Kidney (tissue), 22 donors: ENCODE measurements at places on chromosomes 11 and 22. TPM values are rescaled to one million over a fixed set of nuclear protein-coding genes. Genes with fewer than 3 reads are reported as not detected.
A peak's percentile ranks its signal among the peaks of the same experiment; 100 is the strongest.

GRCh38 chr11:68449951-68450350 lies 10.6 kb upstream of the PPP6R3 start:
- no peak overlapping the region for H3K27ac ChIP-seq
- no peak overlapping the region for H3K4me3 ChIP-seq
- no peaks in the 10 kb centered on the region for H3K36me3 ChIP-seq
- no peaks in the 10 kb centered on the region for H3K4me1 ChIP-seq
- DNase-seq = no peak

DNA sequence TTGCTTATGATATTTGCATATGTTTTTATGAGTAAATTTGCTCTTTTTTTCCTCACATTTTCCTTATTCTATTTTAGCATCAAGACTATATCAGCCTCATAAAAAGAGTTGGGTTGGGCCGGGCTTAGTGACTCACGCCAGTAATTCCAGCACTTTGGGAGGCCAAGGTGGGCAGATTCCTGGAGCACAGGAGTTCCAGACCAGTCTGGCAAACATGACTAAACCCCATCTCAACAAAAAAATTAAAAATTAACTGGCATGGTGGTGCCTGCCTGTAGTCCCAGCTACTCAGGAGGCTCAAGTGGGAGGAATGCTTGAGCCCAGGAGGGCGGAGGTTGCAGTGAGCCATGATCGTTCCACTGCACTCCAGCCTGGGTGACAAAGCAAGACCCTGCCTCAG lies 148.8 kb upstream of the ANO5 start:
- H3K4me1 ChIP-seq = no peaks in the 10 kb centered on the region
- H3K27me3 ChIP-seq = no peaks in the 10 kb centered on the region
- H3K4me3 ChIP-seq = no peak overlapping the region
- no peak overlapping the region for H3K27ac ChIP-seq

- no peaks in the 10 kb centered on the region for H3K27me3 ChIP-seq
- no peak for DNase-seq
- no peak overlapping the region for H3K27ac ChIP-seq
Observed at GRCh38 chr22:46635756-46636155, 15.6 kb downstream of the GRAMD4 start.

DNA sequence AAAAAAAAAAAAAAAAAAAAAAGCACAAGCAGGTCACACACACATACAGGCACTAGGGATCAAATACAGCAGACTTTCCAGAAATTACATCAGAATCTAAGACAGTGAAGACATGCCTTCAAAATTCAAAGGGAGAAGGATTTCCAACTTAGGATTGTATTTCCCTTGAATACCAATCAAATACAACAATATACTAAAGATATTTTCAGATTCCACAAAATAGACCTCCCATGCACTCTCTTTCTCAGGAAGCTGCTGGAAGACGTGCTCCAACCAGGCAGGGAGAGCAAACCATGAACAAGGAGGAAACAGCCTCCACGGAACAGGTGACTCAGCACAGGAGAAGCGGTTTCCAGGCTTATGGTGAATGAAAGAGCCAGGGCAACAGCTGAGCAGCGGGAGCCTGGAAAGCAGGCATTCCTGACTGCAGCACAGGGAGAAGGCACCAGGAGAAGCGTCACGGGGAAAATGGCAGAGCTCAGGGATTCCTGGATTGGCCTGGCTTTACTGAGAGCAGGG lies 32.0 kb downstream of the TMEM184B start:
- H3K4me3 ChIP-seq = no peak overlapping the region
- H3K4me1 ChIP-seq = peaks cover 11% of the 10 kb centered on the region
- H3K36me3 ChIP-seq = no peaks in the 10 kb centered on the region
- DNase-seq = no peak
- no peak overlapping the region for H3K27ac ChIP-seq

GRCh38 chr11:125938418-125938817 lies 7.4 kb upstream of the VSIG10L2 start:
- no peaks in the 10 kb centered on the region for H3K4me1 ChIP-seq
- no peaks in the 10 kb centered on the region for H3K36me3 ChIP-seq
- H3K27ac ChIP-seq = no peak overlapping the region
- no peak for DNase-seq
- H3K27me3 ChIP-seq = no peaks in the 10 kb centered on the region

- no peak for DNase-seq
- H3K27ac ChIP-seq = no peak overlapping the region
- H3K36me3 ChIP-seq = no peaks in the 10 kb centered on the region
- H3K4me3 ChIP-seq = no peak overlapping the region
- H3K27me3 ChIP-seq = no peaks in the 10 kb centered on the region
Observed at GRCh38 chr11:132248580-132248979, 878.2 kb downstream of the NTM start.

- H3K4me1 ChIP-seq = peaks cover 12% of the 10 kb centered on the region
- H3K27me3 ChIP-seq = no peaks in the 10 kb centered on the region
- peak; percentile 83 for DNase-seq
- H3K4me3 ChIP-seq = no peak overlapping the region
- H3K27ac ChIP-seq = no peak overlapping the region
- no peaks in the 10 kb centered on the region for H3K36me3 ChIP-seq
Observed at GRCh38 chr22:44661070-44661469, 40.9 kb upstream of the PRR5 start.

- H3K27ac ChIP-seq = peak overlapping the region; percentile 45
- no peaks in the 10 kb centered on the region for H3K27me3 ChIP-seq
- H3K4me3 ChIP-seq = no peak overlapping the region
- DNase-seq = no peak
- H3K4me1 ChIP-seq = peaks cover 7% of the 10 kb centered on the region
Observed at GRCh38 chr22:35480627-35481550, 59.7 kb upstream of the RASD2 start.

DNA sequence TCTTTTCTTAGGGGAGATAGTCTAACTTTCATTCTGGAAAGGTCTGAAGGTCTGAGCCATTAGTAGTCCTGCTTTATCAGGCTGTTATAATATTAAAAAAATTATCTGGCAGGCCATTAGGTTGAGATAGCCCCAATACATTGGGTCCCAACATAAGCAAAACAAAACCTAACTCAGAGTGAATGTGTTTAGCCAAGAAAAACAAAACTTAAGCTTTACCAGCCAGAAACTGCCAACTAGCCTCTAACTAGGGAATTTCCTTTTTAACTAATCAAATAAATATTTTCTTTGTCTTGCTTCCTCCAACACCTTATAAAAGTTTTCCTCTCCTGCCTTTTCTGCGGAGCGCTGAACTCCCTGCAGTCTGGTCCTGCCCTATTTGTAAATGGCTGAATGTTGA lies 1137.7 kb upstream of the CNTN5 start:
- H3K4me3 ChIP-seq = no peak overlapping the region
- no peak overlapping the region for H3K27ac ChIP-seq
- H3K4me1 ChIP-seq = no peaks in the 10 kb centered on the region
- no peaks in the 10 kb centered on the region for H3K36me3 ChIP-seq

GRCh38 chr22:36741204-36741793 lies 34.6 kb downstream of the IFT27 start:
- no peak for DNase-seq
- H3K4me1 ChIP-seq = no peaks in the 10 kb centered on the region
- no peaks in the 10 kb centered on the region for H3K27me3 ChIP-seq

Gene CRYBB3
- polyA plus RNA-seq = 5.3 TPM

Gene FIBIN
- polyA plus RNA-seq = 14.5 TPM

Gene PATE2
- not detected for polyA plus RNA-seq

Gene MMP12
- polyA plus RNA-seq = not detected

Gene VWA5A
- 25.0 TPM for polyA plus RNA-seq

Gene HTR3B
- polyA plus RNA-seq = not detected

Gene SPTBN2
- polyA plus RNA-seq = 69.8 TPM

Gene TPBGL
- 0.13 TPM for polyA plus RNA-seq

Gene GALNT18
- 27.2 TPM for polyA plus RNA-seq

Gene IGSF22
- polyA plus RNA-seq = 2.8 TPM

Gene PLEKHB1
- 30.4 TPM for polyA plus RNA-seq

Gene OR52H1
- polyA plus RNA-seq = not detected

Gene RHOD
- 50.2 TPM for polyA plus RNA-seq

Gene CYP2D6
- polyA plus RNA-seq = 0.39 TPM

Gene ESAM
- 85.8 TPM for polyA plus RNA-seq
